ENCODE measurements at places on chromosomes 7 and 10.

GRCh38 chr10:7942316-7942715, 112.2 kb upstream of the GATA3 start:
- DNase-seq = no peak

GRCh38 chr7:91082852-91083495, 181.3 kb upstream of the FZD1 start:
- DNase-seq = no peak

GRCh38 chr7:103418241-103418640, 27.8 kb downstream of the SLC26A5 start:
- DNase-seq = no peak

GRCh38 chr10:8060010-8060703, 5.7 kb downstream of the GATA3 start:
- DNase-seq = no peak

DNA sequence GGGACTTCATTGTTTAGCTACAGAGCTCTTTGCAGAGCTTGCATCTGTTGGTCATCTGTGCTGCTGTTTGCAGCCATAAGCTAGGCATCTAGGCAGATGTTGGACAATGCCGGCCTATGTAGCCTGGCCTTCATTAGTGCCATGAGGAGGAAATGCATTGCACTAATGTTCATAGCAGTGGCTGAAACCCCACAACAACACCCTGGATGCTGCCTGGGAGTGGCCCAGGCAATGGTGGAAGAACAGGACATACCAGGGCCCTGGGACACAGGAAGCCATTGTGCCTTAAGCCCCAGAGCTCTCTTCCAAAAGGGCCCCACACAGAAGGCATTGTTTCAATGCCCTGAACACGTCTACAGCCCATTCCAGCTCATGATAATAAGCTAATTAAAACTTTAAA, 131.5 kb upstream of the LYZL1 start:
- no peak for DNase-seq

DNA sequence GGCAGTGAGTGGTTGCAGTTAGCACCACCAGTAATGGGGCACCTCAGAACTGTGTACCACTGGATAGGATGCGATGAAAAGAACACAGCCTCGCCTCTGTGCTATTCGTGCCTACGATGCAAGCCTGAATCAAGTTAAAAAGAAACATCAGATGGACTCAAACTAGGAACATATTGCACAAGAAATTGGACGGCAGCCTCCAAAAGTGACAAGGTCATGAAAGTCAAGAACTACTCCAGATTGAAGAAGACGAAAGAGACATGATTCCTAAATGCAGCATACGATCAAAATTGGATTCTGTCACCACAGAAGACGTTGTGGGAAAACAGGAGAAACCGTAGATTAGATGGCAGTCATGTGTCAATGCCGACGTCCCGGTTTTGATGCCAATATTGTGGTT, 648.1 kb upstream of the FOXK1 start:
- DNase-seq = no peak

DNA sequence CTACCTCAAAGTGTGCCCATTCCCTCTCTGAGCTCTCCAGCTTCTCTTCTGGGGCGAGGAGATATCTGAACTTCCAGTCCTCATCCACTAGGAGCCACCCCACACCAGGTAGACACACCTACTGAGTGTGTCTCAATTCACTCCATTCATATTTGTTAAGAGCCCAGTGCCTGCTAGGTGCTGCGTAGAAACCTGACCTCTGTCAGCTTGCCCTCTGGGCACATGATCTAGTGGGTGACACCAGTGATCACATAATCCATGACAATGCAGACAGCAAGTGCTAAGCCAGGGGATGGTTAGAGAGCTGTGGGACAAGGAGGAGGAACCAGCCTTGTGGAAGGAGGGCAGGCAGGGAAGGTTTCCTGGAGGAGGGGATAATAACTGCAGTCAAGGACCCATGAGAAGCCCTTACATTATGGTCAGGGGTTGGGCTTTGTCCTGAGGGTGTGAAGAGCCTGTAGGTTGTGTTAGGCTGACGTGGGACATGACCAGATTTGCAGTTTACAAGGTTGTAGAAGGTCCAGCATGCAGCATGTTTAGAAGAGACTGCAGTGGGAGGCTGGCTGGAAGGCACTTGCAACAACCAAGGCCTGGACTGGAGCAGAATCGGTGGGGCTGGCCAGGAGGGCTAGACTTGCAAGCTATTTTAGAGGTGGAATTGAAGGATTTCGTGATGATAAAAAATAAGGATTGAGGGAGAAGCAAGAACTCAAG, 81.8 kb downstream of the COL13A1 start:
- DNase-seq = no peak

DNA sequence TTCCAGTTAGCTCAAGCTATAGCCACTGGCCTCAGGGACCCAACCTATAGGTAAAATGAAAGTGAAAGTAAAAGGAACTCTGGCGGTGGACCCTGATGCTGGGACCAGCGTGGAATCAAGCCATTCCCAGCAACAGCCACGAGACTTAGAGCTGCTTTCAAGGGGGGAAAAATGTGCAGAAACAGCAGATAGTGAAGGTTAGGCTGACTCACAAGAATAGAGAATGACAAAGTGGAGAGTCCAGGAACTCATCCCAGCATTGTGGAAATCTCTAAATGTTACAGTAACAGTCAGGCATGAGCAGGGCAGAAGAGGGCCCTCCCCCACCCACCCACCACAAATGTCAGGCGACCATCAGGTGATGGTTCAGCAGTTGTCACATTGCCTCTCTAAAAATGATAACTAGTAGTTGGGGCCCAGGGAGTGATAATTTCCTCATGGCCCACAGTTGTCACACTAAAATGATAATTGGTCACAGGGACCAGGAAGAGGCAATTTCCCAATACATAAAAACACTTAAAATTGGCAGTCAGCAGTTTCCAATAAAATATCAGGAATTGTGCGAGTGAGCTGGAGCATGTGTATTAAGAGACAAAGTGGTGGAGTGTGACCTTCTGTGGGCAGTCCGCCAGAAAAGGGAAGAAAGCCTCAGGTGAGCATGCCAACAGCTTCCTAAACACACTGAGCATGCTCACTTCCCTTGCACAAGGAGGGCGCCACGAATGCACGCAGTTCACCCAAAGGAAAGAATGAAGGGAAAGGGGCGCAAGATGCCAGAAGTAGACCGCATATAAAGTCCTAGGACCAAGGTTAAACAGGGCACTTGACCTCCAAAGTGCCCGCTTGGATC, 129.8 kb upstream of the PPP1R3A start:
- no peak for DNase-seq

- no peak for DNase-seq
These were observed 9.4 kb upstream of the FBXW4 start for GRCh38 chr10:101704331-101704730.

DNA sequence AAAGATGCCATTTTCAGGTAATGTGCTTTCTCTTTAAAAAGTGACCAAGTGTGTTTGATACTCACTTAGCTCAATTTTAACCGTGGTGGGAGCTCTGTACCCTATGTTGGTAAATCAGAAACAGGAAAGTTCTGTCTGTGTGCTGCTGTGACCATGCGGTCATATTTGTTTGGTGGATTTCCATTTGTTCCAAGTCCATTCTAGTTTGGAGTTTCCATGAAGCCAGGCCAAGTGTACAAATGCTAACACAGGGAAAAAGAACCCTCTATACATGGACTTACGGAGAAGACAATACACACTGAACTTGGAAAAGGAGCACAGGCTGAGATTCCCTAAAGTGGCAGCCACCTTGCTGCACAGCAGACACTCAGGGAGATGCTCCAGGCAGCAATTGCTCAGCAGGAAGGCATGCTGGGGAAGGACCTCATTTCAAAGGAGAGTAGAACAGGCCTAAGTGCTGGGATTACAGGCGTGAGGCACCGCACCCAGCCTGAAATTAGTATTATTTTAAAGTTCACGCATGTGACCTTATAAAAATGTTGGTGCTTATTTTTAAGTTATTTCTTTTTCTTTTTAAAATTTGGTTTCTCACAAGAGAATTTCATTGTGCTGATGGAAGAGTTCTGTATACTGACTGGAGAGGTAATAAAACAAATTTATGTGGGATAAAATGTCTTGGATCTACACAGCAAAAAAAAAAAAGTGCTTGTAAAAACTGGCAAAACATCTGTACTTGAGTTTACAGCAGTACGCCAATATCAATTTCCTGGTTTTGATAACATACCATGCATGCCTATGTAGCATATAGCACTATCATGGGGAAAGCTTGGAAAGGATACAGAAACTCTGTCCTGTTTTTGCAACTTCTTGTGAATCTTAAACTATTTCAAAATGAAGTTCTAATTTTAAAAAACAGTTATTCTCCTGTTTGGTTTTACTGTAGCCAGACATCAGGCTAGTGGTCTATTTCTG, 436.2 kb downstream of the KCNMA1 start:
- DNase-seq = no peak

GRCh38 chr10:985361-985760, 2.9 kb upstream of the GTPBP4 start:
- no peak for DNase-seq

DNA sequence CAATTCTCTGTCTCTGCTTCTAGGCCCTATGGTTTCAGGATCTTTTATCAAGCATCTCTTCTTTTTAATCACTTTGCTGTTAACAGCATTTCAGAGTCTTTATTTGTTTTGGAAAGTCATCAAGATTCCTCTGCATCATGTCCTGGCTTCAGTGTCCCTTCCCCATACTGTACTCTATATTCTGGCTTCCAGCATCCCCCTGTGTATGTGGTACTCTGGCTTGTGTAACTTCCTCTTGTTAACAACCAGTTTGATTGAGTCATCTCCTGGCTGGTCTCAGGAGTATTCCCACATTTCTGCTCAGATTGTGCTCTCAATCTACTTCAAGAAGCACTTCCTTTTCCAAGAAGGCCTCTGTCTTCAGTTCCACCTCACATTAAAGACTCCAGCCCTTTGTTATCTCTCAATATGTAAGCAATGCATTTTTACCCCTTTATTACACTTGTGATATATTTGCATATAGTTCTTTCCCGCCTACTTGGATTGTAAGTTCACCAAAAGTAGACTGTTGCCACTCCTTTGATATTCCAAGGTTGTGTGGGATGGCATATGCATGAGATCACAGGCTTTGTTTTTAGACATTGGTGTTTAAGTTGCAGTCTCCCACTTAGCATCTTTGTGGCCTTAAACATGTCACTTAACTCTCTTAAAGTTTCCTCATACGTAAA, 15.1 kb upstream of the ATE1 start:
- DNase-seq = no peak

- no peak for DNase-seq
These were observed 59.4 kb downstream of the ST7 start for GRCh38 chr7:117012696-117013095.

DNA sequence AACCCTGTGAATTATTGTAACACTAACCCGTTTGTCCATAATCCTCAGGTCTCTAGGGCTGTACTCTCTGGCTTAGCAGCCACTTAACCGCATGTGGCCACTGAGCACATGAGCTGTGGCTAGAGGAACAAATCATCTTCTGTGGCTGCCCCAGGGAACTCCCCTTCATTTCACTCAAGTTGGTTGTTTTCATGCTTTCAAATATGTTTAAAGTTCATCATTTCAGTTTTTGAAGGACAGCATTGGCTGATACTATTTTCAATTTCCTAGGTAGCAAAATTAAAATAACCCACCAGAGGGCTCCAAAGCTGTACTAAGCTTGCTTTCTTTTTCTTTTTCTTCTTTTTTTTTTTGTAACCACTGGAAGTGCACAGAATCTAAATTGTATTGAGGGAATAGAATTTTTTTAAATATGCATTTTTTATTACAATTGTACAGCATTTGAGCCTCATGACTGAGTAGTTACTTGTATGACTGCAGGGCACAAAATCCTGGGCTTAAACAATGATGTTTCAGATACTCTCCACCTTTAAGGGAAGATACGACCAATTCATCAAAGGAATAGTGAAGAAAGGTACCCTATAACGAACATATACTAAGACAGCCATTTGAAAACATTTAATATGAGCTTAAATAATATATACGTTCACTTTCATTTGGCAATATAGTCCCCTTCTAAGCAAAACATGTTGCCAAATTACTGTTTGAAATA, 38.6 kb downstream of the MRC1 start:
- DNase-seq = no peak

DNA sequence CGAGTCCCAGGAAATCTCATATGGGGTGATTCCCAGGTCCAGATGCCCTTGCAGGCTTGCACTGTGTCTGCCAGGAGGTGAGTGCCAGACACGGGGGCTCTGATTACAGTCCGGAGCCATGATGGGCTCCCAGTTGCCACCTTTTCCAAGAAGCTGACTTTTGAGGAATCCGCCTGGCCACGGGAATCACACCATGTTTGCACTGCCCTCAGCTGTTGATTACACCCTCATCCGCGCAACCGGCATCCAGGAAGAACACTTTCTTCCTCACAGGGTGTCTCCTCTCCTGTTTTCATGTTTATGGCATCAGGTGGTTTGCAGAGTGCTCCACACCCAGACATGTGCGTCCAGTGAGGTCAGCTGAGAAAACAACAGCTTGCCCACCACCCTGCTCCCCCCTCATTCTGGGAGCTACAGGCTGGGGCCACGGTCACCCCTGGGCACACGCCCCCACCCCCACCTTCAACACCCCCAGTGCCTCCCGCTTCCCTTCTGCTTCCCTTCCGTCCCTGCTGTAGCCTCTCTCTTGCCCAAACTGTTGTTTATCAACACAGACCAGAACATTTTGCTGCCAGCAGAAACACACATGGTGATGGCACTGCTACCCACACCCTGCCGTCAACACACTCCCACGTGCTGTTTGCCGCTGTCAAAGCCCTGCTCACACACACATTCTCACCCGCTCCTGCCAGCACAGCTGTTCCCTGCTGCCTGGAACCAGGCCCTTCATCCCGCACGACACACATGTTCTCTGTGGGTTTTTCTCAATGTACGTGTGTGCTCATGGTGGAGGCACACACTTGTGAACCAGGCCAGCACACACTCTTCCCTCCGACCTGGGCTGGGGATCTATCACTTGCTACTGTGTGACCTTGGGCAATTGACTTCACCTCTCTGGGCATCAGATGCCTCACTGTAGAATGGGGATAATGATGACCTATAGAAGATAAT, 35.8 kb downstream of the DDIT4 start:
- DNase-seq = no peak

DNA sequence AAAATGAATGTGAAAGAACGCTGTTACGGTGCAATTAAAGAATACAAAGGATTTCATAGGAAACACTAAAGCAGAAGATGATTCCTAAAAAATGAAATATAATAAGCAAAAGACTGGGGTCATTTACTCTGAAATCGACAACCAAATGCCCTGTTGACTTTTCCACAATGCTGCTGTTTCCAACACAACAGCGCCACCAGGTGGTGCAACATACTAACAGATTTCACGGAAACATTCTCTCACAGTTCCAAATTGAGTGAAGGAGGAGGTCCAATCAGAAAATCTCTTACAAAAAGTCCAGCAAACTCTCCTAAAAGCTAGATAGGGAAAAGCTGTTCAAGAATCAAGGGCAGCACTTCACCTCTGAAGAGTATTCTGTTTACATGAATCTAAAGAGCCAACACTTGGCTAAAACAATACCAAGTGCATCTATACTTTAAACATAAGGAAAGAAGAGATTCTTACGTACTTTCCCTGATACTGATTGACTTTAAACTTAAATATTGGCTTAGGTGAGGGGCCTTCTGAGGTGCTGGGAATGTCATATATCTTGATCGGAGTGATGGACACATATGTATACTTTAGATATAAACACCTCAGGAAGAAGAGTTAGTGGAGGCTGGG, 55.9 kb downstream of the UPF2 start:
- DNase-seq = no peak

All from activated gamma-delta T cell (primary cell).